ENCODE measurements at places on chromosomes 11 and 22.

- DNase-seq, result no peak
Measured at GRCh38 chr11:65434057-65434666, 11.6 kb downstream of the NEAT1 start.

DNA sequence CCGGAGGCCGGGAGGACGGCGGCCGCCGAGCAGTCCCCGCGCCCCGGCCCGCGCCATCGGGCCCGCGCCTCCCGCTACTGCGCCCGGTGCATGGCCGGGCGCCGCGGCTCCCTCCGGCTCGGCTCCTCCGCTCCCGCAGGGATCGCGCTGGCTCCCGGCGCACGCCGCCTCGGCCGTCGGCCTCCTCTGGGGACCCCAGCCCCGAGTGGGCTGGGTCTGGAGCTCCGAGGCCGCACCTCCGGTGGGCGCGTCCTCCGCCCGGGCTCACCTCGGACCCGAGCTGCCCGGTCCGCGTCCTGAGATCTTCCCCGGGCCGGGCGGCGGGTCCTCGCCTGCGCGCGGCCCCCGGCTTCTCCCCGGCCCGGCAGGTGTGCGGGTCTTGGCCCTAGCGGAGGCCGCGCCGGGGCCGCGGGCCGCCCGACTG is 251 bp downstream of the SHISA8 start:
- no peak for DNase-seq

- no peak for DNase-seq
Measured at GRCh38 chr11:8339592-8340022, 75.9 kb upstream of the LMO1 start.

- no peak for DNase-seq
Measured at GRCh38 chr22:36235585-36235984, 3.7 kb downstream of the APOL2 start.

DNA sequence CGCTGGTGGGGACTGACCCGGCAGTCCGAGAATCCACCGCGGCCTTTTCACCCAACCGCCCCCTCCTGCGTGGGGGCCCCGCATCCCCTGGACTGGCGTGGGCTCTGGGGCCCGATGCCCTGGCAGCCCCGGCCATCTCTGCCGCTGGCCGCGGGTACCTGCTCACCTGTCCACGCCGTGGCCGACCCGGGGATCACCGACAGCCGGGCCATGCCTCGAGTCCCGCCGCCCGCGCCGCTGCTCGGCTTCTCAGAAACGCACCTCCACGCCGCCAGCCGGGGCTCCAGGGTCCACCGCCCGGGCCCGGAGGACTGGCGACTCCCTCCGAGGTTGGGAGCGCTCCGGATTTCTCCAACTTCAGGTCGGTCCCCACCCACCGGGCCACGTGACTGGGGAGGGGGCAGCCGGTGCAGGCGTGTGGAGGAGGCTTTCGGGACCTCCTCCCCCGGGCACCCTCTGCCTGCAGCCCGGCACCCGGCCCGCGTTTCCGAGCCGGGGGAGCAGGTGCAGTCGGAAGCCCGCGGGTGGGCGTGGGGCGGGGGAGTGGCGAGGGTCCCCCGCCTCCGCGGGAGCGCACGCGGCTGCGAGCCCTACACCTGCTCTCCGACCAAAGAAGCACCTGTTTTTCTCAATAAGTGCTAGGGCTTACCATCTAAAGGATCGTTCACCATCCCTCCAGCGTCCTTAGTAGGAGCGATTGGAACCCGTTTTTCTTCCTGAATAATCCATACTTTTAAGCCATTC is 554 bp upstream of the NRIP3 start:
- no peak for DNase-seq

GRCh38 chr11:96357794-96358193 is 14.8 kb upstream of the MAML2 start:
- DNase-seq, result no peak

- no peak for DNase-seq
Measured at GRCh38 chr11:33582636-33583325, 117.8 kb downstream of the C11orf91 start.

Measured in stimulated activated CD8-positive, alpha-beta memory T cell treated with anti-CD3 and anti-CD28 coated beads, Interleukin-15, amount 100 ng/mL, for 24 hours (primary cell).